ENCODE measurements at places on chromosomes 6 and 20. TPM values are rescaled to one million over a fixed set of nuclear protein-coding genes. Genes with fewer than 3 reads are reported as not detected.

The UFL1 gene
- total RNA-seq = 16.5 TPM

DNA sequence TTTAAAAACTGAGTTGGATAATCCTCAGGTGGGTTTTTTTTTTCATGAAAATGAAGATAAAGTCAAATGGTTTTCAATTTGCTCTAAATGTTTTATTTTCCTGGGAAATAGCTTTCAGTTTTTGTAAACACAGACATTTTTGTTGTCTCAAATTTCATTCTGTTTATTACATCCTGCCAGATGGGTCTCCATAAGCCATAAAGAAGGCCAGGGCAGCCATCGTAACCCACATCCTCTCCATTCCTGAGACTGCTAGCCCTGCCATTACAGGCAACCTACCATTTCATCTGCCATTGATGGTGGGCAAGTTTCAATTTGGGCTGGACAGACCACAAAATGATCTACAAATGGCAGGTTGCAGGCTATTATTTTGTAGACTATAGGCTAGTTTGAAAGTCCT is 60.8 kb downstream of the BTBD3 start:
- no peak for DNase-seq

- DNase-seq = no peak
Observed at GRCh38 chr6:106077170-106077569, 9.0 kb upstream of the PRDM1 start.

The NKAPL gene
- total RNA-seq = 3.1 TPM

GRCh38 chr6:137723273-137724017 is 143.6 kb upstream of the TNFAIP3 start:
- DNase-seq = no peak

DNA sequence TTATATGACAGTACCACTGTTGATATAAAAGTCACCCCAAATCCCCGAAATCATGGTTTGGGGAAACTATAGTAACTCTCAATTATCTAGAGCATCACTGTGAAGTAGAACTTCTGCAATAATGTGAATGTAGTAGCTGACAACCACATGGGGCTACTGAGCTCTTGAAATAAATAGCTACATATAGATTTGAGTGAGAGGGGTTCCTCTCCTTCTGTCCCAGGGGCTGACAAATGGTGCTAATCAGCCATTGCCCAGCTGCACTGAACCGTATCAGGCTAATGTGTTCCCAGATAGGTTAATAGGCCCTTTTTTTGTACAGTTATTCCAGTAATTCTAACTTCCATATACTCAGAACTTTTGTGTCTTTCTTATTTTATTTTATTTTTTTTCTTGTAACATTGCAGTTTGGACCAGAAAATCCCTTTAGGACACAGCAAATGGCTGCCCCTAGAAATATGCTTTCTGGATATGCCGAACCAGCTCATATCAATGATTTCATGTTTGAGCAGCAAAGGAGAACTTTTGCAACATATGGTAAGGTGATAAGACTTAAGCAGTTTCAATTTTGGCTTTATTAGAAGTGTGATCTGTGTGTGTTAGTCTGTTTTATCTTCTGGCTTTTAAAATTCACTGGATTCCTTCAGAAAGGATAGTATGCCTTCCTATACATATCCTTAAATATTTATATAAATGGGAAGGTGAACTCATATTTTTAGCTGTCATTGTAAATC is 21.1 kb downstream of the CDC40 start:
- no peak for DNase-seq

- DNase-seq = no peak
Observed at GRCh38 chr20:6606651-6607050, 160.8 kb upstream of the BMP2 start.

- DNase-seq = no peak
Observed at GRCh38 chr20:37375227-37375626, 29.3 kb downstream of the SRC start.

The DYNLT2 gene
- 0.20 TPM for total RNA-seq

The MYLK2 gene
- total RNA-seq = 0.12 TPM

DNA sequence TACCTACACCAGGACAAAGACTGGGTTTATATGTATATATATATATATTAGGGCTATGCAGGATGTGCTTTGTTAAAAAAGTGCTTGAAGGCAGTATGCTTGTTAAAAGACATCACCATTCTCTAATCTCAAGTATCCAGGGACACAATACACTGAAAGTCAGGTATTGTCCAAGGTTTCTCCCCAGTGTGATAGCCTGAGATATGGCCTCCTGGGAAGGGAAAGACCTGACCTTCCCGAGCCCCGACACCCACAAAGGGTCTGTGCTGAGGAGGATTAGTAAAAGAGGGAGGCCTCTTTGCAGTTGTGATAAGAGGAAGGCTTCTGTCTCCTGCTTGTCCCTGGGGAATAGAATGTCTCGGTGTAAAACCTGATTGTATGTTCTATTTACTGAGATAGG is 156.9 kb downstream of the GPX5 start:
- no peak for DNase-seq

GRCh38 chr6:148183776-148184175 is 158.9 kb upstream of the SASH1 start:
- DNase-seq = no peak

DNA sequence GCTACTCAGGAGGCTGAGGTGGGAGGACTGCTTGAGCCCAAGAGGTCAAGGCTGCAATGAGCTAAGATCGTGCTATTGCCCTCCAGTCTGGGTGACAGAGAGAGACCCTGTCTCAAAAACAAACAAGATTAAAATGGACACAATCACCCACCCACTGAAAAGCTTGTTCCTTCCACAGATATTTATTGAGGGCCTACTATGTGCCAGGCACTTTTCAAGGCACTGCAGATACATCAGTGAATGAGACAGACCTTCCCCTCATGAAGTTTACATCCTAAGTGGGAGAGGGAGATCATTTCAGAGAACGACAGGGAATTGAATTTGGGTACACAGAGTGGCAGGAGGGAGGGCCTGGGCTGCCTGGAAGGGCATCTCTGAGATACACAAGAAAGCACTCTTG is 14.4 kb downstream of the RSPO4 start:
- DNase-seq = no peak

DNA sequence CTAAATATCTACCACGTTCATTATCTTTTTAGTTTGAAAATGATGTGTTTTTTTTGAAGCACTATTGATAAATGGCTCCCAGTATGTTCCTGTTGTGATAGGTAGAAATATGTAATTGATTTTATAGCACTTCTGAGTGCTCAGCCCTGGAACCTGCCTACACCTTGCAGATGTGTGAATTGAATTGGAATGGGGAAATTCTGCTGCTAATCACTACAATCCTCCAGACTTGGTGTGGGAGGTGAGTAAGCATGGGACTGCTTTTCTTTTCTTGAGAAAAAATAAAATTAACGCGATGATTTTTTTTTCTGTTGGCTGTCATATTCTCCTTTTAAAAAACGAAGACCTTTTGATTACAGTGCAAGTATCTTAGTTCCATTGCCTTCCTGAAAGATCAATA is 37.1 kb upstream of the MLIP start:
- no peak for DNase-seq

- no peak for DNase-seq
Observed at GRCh38 chr6:16818992-16819626, 57.8 kb upstream of the ATXN1 start.

GRCh38 chr6:132088150-132088549 is 137.0 kb upstream of the CCN2 start:
- no peak for DNase-seq

The TPMT gene
- 9.0 TPM for total RNA-seq

GRCh38 chr6:160912411-160912810 is 79.2 kb upstream of the MAP3K4 start:
- DNase-seq = no peak

- DNase-seq = no peak
Observed at GRCh38 chr6:47254906-47255305, 54.8 kb downstream of the TNFRSF21 start.

The F13A1 gene
- total RNA-seq = 33.2 TPM

DNA sequence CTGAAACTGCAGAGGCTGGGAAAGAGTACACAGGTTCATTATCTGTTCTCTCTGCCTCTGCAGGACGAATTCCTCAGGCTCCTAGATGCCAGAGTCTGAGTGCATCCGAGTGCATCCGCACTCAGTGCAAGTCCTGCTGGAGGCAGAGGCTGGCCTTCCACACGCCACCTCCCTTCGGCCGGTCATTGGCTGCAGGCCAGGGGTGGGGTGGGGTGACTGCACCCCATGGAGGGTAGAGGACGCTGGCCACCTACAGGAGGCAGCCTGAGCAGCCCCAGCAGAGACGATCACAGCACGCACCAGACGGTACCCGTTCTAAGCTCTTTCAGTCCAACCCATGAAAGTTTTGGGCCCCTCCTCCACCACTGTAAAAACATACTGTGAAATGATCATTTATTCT is 11.7 kb downstream of the SFT2D1 start:
- DNase-seq = no peak

DNA sequence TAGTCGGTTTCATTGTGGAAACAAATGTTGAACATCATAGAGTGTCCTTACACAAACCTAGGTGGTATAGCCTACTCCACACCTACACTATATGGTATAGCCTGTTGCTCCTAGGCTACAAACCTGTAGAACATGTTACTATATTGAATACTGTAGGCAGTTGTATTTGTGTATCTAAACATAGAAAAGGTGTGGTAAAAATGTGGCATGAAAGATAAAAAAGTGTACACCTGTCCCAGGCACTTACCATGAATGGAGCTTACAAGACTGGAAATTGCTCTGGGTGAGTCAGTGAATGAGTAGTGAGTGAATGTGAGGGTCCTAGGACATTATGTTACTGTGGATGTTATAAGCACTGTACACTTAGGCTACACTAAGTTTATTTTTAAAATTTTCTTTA is 103.0 kb downstream of the ZFAND3 start:
- no peak for DNase-seq

- DNase-seq = no peak
Observed at GRCh38 chr6:107670792-107671199, 153.3 kb downstream of the SCML4 start.

DNA sequence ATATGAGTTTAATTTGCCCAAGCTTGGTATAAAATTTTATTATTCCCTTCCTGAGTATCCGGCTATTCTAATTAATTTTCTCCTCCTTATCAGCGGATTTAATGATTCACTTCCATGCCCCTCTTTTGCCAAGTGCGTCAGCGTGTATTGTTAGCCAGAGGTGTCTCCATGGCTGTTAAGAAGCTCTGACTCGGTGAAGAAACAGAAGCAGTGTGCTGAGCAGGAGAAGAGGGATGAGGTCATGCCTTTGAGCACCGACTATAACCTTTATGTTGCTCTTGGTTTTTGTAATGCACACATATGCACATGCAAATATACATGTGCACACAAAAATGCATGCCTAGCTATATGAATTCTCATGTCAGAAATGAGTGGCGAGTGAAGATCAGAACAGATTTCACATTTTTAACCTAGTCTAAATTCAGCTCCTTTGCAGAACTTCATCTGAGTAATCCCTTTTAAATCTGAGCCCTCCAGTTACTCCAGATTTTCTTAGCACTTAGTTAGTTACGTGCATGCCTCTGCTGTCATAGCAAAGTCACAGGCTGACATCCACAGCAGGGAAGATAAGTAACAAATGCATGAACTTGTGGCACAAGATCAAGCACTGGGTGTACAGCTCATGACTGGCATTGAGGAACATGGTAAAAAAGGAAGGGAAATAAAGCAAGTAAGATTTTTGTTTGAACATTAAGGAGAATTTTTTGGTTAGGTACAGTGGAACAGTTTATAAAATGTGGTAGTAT is 24.3 kb downstream of the HTR1E start:
- DNase-seq = no peak

GRCh38 chr6:87244380-87244779 is 78.0 kb upstream of the SMIM8 start:
- no peak for DNase-seq

Measured in right atrium auricular region (tissue), 2 donors.